LHCN-M2 (cell line): ENCODE measurements at places on chromosomes 2 and 18. TPM values are rescaled to one million over a fixed set of nuclear protein-coding genes. Genes with fewer than 3 reads are reported as not detected.

POTEC gene
- not detected in 2 replicates for total RNA-seq

CNGA3 gene
- 0.23 and 0.58 TPM in 2 replicates for total RNA-seq

SAG gene
- total RNA-seq = not detected in 2 replicates

FABP1 gene
- not detected in 2 replicates for total RNA-seq

CTNNA2 gene
- total RNA-seq = 0.06 TPM in 2 replicates

NOSTRIN gene
- total RNA-seq = not detected in 2 replicates

ATP8B1 gene
- total RNA-seq = 5.6 and 8.5 TPM in 2 replicates
